ENCODE measurements at places on chromosomes 6 and 20.

DNA sequence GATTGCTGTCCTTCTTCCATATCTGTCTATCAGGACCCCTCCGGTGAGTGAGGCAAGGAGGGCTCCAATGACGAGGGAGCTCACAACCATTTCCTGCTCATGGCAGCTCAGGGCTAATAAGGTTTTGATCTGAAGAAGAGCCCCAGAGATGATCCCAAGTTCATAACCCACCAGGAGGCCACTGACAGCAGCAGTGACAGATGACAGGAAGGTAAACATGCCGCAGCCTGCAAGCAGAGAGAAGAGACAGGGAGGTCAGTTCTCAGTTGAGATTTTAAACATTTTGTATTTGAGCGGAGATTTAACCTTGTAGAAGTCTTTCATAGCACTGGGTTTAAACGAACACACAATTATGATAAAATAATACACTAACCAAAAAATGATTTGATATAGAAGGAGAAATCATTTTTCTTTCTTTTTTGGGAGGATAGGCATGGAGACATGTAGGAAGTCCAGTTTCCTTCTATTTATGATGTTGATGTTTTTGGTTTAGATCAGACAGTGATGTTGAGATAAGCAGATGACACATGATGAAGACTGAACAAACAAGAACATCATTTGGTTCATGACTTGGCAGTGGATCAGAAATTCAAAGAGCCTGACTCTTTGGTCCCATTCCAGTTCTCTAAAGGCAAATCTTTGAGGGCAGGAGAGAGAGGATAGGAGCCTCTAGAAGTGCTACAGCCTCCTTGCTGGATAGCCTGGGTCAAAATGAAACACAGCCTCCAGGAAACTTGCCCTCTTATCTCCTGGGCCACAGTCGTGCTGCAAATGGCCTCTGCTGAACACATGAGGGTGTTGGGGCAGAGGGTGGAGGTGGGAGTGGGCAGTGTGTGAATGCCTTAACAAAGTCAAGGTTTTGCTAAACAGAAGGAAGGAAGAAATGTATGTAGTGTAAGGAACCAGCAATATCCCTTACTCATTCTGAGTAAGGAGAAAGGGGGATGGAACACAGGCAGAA lies 22.6 kb downstream of the SLC2A12 start:
- no peak for DNase-seq

- peak; percentile 63 for DNase-seq
Observed at GRCh38 chr6:26537846-26538571, at the start of gene HMGN4. Gene HMGN4 (plus strand): TSS chr6:26538366. CDS start chr6:26545207, 6,841 bp downstream.

DNA sequence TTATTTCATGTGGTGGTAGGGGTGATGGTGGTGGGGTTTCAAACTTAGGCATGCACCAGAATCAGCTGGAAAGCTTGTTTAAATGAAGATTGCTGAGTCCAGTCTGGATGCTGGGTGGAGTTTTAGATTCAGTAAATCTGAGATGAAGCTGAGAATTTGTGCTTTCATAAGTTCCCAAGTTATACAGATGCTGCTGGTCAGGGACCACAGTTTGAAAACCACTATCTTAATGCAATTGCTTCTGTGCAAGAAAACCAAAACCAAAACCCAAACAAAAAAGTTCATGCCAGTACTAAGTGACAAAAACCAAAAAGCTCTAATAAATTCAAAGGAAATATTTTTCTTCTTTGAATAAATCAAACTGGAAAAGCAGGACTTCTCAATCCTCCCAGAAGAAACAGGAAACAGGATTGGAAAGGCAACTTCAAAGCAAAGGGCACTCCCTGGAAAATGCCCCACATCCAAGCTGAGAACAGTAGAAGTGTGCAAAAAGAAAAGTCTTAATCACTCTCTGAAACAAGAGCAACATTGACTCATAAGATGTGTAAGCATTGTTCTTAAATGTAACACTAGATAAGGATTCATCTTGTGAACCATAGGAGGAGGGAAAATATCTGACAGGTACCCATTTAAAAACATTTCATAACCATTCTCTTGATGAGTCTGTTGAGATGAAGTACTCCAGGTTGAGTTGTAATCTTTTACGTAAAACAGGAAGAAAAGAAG lies 481.5 kb upstream of the HSF2 start:
- DNase-seq: no peak

DNA sequence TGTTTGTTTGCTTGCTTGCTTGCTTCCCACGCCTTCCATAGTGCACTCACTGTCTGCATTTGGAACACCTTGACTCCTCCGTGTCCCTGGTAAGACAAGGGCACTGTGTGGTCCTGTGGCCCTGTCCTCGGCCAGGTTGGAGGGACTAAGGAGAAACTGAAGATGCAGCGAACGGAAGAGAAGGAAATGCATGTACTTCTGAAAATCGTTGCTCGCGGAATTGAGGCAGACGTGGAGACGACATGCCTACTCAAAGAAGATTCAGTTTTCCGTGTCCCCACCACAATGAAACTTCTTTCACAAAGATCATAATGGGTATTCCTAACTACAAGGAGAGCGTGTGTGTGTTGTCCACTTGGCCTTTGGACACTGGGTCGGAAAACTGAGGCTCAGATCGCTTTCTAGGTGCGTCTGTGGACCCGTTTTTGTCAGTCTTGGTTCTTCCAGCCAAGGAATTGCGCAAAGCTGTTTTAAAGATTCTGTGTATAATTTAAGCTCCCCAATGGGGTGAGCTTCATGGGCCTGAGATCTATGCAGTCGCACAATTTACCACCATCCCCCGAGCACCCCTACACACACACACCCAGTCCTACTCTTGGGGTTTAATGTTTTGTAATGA lies 120.4 kb upstream of the ZNF184 start:
- no peak for DNase-seq

DNA sequence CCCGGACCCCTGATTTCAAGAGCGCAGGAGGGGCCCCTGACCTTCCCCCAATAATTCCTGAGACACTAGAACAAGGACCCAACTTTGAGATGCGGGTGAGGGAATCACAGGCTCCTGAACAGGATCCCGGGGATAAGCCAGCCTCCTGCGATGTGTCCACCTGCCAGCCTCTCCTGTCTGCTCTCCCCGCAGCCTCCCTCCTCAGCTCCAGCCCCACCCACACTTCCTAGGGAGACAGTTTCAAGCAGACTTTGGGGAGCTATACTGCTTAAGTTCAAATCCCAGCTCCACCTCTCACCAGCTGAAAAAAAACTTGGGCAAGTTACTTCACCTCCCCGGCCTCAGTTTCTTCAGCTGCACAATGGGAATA lies 50.8 kb downstream of the GRM4 start:
- no peak for DNase-seq

DNA sequence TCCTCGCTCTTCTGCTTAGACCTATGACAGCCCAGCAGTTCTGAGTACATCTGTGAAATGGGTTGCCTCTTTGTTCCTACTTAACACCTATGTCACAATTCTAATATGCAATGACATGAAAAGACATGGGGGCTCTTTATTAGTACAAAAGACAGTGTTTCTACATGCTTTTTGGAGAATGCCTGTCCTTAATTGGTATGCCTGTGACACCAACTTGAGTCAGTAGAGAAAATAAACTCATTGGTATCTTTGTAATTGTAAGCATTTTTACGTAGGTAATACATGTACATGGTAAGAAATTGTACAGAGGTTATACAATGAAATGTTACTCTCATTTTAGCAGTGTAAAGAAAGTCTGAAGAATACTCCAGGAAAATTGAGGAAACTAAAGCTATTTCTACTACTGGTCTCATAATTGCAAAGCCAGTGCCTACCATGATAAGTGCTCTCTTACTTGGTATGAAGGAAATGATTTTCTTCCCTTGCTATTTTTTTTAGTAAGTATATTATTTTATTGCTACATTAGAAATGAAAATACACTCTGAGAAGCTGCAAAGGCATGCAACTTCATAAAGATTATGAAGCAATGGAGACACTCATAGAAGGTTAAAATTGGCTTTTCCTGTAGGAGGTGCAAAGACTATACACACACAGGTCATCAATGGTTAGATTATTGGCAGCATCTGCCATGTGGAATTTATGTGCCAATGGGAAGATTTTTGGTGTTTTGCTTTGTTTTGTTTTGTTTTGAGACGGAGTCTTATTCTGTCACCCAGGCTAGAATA lies 4.9 kb upstream of the EEF1A1 start:
- DNase-seq: no peak

- no peak for DNase-seq
Observed at GRCh38 chr6:65638047-65638831, 68.8 kb downstream of the EYS start.

GRCh38 chr6:56618050-56618449 lies 24.6 kb downstream of the DST start:
- no peak for DNase-seq

DNA sequence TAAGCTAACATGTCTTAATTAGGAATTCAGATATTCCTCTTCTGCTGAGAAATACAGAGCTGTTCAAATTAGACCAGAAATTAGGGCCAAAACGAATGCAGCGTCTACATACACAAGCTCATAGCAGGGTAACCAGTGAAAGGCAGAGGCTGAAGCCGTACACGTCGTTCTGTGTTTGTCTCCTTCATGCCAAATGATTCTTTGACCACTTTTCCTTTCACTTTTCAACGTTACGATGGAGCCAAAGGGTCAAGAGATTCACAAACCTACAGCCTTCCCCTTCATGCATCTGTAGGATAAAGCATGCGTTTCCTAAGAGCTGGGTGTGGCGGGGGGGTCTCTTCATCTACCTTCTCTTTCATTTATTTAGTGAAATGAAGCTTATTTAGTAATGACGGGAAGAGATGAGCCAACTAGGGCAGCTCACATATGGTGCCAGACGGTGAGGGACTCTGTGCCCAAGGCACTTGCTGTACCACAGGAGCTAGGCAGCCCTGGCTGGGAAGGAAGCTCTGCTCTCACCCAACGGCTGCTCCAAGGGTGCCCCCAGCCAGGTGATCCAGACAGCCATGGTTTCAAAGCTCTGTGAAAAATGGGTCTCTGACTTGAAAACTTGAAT lies 178.0 kb downstream of the ATXN1 start:
- no peak for DNase-seq

DNA sequence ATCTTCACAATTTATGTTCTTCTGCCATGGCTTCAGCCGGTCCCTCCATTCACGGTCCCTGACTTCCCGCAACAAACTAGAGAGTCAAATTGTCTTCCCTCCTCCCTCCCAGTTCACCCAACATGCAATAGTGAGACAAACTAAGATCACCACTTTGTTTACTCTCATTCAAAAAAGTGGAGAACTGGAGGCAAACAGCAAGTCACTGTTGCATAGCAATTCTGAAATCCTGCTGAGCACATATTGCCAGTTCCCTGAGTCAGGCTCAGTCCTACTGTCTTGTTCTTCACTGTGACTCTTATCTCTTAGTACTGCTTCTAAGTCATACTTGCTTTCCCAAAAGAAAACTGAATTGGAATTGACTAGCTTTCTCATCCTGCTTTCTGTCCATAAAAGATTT lies 287.2 kb upstream of the SASH1 start:
- no peak for DNase-seq

GRCh38 chr6:142469220-142469619 lies 167.4 kb downstream of the ADGRG6 start:
- no peak for DNase-seq

- no peak for DNase-seq
Observed at GRCh38 chr6:106807947-106808611, 166.4 kb downstream of the CD24 start.

DNA sequence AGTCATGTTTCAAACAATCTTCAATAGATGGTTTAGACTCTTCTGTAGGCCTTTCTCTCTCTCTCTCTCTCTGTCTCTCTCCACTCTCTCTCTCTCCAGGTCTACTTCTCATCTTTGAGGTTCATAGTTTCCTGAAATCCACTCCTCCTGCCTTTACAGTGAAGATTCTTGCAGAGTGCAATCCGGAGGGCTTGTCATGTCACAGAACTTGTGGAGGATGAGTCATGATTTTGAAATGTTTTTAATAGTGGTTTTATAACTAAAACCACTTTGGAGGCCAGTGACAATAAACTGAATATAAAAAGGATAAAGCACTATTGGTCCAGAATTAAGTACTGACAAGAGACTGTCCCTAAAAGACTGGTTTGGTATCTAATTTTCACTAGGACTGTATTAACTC lies 156.3 kb downstream of the KIF6 start:
- no peak for DNase-seq

GRCh38 chr20:52572687-52573086 lies 381.1 kb upstream of the ZFP64 start:
- no peak for DNase-seq

DNA sequence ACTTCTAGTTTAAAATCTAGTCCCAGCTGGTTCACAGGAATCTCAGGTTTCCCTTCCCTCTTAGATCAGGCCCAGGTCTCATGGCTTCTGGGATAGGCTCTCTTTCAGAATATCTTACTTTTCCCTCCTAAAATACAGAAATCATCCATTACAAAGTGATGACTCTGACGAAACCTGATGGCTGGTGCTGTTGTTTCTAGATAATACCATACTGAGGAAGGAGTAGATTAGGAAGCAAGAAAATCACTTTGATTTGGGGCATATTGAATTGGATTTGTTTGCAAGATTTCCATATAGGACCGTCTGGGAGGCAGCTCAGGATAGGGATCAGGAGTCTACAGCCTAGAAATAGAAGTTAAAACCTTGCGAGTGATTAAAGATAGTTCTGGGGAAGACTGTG lies 3.6 kb downstream of the ZKSCAN3 start:
- no peak for DNase-seq

- no peak for DNase-seq
Observed at GRCh38 chr6:69216127-69216526, 580.7 kb downstream of the LMBRD1 start.
